ENCODE measurements at places on chromosomes 16 and 17. TPM values are rescaled to one million over a fixed set of nuclear protein-coding genes. Genes with fewer than 3 reads are reported as not detected.

The SLC12A3 gene
- total RNA-seq, result not detected

The SEC14L5 gene
- 1.2 TPM for total RNA-seq

The CSH2 gene
- not detected for total RNA-seq

The EFCAB5 gene
- not detected for total RNA-seq

The RDM1 gene
- total RNA-seq, result 1.1 TPM

The FOXN1 gene
- 14.8 TPM for total RNA-seq

The HYDIN gene
- total RNA-seq, result 0.20 TPM

The LAT gene
- total RNA-seq, result 3.5 TPM

The CCDC78 gene
- total RNA-seq, result 0.40 TPM

The WNT3 gene
- total RNA-seq, result 5.9 TPM

The CRISPLD2 gene
- total RNA-seq, result 6.5 TPM

Data from esophagus mucosa (tissue), 1 donor.